ENCODE measurements at places on chromosomes 2 and 18.

DNA sequence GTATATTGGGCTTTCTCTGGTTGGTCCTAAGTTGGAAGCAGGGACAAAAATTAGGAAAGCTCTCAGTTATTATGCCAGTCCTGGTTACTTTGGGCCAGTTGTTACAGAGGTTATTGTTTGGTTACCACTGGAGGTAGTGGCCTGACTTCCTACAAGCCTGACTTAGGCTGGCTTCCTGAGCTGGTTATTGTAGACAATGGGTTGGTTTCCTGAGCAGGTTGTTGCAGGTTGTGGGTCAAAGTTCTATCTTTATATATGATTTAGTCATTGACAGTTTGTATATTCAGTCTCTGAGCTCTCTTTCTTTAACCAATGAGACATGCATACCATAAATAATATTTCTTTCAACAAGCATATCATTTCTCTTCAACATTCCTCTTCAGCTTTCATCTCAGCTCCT lies 58.7 kb upstream of the RPE start:
- no peak for DNase-seq

DNA sequence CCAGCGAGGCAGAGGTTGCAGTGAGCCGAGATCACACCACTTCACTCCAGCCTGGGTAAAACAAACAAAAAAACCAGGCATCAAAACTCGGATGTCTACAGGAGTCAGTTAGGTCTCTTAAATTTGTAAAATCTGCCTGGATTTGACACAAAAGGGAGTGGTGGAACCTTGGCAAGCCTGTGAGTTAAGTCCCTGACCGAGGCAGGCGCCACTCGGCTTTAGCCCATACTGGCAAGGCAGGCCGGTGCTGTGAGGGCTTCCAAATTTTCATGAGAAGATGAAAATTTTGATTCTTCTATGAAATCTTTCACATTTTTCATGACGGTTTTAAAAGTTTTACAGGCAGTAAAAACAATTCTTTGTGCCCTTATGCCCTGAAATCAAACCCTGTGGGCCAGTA lies 165.8 kb downstream of the FMNL2 start:
- DNase-seq: no peak

DNA sequence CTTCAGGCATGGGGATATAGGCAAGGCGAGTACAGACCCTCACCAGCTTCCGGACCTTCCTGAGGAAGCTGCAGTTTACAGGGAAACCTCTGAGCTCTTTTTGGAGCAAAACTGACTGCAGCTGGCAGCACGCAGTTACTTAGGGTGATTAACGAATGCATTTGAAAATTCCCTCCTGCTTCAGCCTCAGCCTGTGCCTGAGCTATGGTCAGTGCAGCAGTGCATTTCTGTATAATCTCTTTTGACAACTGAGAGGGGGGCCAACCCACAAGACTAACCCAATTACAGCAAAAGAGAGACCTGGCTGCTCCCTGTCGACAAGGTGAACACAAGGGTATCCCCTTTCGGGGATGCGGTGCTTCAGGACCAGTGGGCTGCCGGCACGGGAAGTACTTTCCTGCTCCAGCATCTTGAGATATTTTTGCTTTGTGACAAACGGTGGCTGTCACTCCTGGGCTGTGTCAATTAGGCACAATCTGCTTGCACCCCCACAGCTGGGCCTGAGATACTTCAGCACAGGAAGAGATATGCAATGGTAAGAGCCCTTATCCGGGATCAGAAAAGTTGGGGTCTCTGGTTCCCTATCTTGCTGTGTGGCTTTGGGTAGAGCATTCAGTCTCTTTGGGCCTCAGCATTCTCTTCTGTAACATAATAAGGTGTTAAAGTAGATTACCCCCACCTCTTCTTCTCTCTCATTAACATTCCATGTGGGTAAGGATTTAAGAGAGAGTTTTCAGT lies 141.0 kb downstream of the TMEM17 start:
- no peak for DNase-seq

- no peak for DNase-seq
Measured at GRCh38 chr18:62812876-62813275, 97.5 kb downstream of the PHLPP1 start.

- DNase-seq: peak; percentile 55
Measured at GRCh38 chr18:43661570-43661969, 384.3 kb upstream of the SYT4 start.

- DNase-seq: no peak
Measured at GRCh38 chr18:71238974-71239624, 950.3 kb downstream of the SOCS6 start.

- DNase-seq: no peak
Measured at GRCh38 chr2:31256611-31257382, 22.8 kb downstream of the EHD3 start.

DNA sequence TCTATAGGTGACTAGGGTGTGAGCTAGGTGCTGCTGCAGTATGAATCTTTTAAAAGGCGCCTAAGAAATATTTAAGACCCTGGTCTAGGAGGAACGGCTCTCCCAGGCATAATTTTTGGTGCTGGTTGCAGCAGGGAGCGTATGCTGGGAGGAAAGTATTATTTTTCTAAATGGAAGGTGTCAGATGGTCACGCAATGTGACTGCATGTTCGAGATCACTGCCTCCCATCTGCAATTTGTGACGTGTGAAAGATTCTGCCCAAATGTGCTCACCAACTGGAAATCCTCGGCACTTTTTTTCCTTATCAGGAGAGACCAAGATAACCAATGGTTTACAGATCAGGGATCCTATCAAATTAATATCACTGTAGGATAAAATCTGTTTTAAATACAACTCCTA lies 95.6 kb upstream of the KLHL14 start:
- no peak for DNase-seq

- no peak for DNase-seq
Measured at GRCh38 chr2:215826838-215827441, 186.4 kb downstream of the MREG start.

DNA sequence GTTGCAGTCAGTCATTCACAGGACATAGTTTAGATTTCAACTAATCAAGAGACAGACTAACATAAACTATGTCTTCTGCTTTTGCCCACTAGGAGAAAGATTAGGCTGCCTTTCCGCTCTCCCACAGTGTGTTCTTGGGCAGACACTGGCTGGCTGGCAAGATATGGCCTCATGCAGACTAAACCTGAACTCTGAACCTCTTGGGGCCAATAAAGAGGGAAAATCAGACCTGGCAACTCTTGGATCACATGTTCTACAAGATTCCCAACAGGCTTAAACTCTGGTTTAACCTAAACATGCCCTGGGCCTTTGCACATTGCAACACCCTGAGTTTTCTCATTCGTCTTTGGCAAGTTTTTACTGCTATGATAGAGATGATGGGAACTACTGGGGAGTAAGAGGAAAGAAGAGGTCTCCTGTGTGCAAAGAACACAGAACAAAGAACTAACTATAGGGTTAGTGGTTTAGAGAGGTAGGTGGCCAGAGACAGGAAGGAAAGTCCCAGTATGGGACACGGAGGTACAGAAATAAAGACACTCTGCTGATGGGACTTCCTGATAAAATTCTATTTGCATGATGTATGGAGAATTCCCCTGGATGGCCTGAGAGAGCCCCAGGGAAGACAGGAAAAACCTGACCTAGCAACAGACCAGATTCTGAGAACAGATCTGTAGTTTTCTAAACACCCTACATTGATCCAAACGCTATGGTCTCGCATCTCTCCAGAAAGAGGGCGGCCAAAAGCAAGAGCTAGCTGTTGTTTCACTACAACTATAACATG lies 2.0 kb upstream of the ATRAID start:
- no peak for DNase-seq

DNA sequence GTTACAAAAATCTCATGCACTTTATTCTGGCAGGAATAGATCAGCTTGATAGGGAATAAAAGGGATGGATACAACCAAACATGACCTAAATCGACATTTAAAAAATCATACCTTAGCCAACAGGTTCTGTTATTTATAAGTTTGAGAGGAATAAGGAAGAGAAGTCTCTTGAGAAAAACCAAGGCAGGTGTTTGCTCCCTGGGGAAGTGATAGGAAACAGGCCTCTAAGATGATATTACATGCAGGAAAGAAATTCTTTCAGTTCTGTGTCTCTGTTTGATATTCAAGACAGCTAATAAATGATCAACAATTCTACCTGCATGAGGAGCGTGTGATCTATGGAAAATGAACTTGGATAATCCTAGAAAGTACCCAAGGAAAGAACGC lies 184.8 kb upstream of the ZEB2 start:
- DNase-seq: no peak

DNA sequence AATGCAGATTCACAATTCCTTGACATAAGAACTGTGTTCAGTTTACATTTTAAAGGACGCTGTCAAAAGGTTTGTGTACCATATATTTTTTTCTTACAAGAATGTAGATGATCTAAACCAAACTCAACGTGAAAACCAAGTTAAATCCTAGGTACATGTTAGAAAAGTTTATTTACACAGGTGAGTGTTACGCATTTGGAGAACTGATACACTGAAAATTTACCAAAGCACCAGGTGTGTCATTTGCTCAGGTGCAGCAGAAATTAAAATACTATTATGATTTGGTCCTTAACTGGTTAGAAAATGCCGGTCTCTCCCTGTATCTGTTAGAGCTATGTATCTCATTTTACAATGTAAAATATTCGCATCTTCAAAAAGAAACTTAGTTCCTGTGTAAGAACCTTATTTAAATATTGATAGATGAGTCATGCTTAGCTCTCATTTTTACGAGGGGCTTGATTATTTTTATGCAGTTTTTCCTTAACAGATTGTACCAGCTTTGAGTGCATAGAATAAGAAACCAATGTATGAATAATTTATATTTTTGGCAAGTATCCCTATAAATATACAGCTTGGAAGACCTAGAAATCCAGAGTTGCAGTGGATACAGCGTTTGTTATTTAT lies 25.1 kb downstream of the MFF start:
- DNase-seq: no peak

DNA sequence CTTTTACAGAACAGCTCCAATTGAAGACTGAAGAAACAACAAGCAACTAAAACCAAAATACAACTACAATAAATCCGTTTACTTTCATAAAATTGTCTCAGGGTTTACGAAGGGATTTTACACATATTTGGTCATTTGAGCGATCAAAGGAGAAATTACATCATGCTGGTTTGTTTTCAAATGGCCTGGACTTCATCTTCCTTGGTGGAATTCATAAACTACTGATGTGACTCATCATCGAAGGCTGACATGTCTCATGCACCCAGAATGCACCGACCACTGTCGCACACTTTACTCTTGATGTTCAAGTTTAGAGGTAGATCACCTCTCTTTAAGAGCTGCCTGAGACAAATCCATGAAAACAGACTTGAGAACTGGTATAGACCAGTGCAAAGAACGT lies 25.6 kb upstream of the PMAIP1 start:
- DNase-seq: peak; percentile 81

DNA sequence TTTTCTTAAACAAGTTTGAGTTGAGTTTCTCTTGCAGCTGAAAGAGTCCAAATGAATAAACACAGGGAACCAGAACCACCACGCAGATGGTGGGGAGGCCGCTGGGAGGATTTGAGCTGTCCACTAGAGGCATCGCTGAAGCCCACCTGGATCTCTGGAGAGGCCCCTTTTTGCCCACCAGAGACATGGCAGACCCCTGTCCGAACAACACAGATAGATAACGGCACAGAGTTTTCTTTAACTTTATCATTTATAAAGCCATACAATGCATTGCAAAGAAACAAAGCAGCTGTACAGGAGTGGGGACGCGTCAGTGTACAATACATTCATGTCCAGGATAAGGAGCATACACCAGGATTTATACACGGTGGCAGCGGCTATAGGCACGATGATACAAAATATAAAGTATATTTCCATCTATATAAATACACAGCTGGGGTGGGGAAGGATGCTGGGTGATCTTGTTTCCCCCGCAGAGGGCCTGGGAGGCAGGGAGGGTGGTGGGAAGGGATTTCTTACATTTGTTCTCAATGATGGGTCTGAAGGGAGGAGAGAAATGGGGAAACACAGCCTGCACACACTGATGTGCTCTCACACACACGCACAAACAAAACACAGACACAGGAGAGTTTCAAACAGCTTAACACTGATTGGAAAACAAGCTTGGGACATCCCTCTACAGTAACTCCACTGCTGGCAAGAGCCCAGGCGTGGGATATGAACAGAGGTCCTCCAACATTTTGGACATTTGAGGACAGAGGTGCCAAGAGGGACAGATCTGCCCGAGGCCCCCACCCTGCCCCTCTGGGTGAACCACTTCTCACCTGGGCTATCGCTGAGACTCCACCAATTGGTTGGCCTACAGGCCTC lies 203.0 kb downstream of the TNS1 start:
- no peak for DNase-seq

DNA sequence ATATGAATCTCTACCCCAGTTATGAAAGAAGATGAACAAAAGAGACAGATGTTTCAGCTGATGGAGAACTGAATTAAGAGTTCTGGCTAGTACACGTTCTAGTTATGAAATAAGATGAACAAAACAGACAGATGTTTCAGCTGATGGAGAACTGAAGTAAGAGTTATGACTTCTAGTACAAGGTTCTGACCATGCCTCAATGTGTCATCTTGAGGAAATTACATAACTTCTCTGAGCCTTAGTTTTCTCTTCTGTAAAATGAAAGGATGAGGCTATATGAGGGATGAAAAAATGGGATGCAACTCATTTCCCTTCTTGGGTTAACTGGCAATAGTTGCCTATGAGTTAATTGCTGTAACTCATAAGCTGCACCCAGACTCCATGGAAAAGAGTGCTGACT lies 92.9 kb upstream of the WDR75 start:
- DNase-seq: no peak

DNA sequence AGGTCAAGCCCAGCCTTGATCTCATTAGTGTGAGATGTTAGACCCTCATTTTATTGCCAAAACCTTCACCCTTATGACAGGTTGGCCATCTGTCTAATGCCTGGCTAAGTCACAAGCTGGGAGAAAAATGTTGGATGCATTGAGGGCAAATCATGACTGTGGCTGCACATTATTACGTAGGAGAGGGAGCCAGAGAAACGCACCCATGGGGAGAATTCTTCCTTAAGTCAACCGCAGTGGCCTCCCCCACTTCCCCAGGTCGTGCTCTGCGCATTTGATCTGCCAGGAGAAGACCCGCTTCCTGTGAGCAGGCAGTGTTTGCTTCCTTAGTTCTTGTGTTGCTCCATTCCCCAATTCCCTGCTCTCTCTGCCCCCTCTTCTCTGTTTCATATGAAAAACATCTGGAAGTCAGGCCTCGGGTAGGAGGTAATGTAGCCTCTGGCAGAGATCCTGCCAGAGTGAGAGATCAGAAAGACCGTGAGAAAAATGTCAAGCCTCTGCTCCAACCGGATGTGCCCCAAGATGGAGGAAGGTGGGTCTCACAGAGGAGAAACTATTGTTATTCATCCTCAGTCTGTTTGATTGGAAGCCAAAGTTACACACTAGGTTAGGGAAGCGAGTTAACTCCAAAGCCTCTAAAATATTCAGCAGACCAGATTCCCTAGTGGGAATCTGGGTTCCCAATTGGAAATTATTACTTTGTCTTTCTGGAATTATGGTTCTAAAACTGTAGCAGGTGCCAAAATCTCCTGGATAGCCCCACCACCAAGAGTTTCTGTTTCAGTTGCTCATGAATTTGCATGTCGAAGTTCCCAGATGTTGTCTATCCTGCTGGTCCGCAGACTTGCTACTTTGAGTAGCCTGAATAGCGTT lies 144.3 kb upstream of the PELI1 start:
- DNase-seq: peak; percentile 41

GRCh38 chr18:45324495-45325113 lies 290.7 kb upstream of the SLC14A2 start:
- peak; percentile 11 for DNase-seq

- DNase-seq: no peak
Measured at GRCh38 chr18:50494569-50494968, 65.3 kb upstream of the MAPK4 start.
